Inflammatory macrophage (primary cell): ENCODE measurements at places on chromosomes 1 and 21.

DNA sequence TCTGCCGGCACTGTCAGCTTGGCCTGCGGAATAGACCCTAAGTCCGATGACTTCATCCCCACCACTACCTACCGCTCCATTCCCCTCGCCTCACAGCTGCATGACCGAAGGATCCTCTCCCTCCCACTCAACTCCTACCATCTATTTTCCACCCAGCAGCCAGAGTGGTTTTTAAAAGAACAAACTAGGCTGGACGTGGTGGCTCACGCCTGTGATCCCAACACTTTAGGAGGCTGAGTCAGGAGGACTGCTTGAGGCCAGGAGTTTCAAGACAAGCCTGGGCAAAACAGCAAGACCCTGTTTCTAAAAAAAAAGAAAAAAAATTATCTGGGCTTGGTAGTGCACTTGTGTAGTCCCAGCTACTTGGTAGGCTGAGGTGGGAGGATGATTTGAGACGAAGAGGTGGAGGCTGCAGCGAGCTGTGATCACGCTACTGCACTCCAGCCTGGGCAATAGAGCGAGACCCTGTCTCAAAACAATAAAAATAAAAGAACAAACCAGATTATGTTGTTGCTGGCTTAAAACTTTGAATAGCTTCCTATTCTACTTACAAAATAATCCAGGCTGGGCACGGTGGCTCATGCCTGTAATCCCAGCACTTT is 59.0 kb downstream of the UBIAD1 start:
- DNase-seq = no peak

- DNase-seq = no peak
Observed at GRCh38 chr1:158334526-158335212, 3.3 kb upstream of the CD1B start.

DNA sequence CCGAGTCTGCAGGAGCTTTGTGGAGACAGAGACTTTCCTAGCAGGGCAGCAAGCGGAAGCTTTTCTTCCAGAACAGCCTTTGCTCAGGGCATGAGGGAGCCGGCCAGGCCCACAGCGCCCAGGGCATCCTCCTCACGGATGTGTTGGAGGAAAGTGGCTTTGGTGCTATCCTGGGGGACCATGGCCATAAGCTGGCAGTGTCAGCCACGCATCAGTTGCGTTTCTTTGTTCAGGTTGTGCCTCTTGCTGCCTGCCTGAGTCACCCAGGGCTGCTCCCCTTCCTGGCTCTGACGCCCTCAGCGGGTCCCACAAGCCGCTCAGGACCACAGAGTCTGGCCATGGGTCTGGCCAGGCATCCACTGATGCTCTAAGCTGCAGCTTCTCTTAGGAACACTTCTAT is 39.6 kb upstream of the PRSS38 start:
- no peak for DNase-seq

DNA sequence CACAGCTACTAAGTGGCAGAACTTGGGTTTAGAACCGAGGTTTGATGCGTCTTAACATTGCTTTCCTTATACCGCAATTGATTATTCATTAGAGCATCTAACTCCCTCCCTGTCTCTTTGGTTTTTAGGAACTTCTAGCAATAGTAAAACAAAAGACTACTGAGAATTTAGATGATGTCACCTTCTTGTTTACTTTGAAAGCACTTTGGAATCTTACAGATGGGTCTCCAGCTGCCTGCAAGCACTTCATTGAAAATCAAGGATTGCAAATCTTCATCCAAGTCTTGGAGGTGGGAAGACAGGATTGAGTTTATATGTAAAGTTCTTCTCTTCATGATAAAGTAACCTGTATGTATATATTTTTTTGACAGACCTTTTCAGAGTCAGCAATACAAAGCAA is 35.0 kb downstream of the ZYG11A start:
- no peak for DNase-seq

DNA sequence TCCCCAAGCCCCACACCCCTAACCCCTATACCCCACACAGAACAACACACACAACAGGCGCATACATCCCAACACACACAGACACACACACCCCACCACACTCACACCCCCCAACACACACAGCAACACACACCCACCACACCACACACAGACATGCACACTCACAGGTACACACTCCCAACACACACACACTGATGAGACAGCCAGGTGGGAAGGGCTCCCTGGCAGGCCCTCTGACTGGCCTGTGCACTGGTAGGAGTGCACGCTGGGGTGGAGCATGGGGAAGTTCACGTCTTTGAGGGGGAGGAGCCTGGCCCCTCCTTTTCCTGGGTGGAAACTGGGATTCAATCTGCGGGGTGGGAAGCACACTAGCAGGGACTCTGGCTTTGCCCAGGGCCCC is 116.7 kb downstream of the RHOU start:
- no peak for DNase-seq

- no peak for DNase-seq
Observed at GRCh38 chr1:26727476-26727875, 31.7 kb downstream of the ARID1A start.

GRCh38 chr1:3904006-3904842 is 4.2 kb upstream of the C1orf174 start:
- no peak for DNase-seq
